ENCODE measurements at places on chromosomes 4 and X.

- ATAC-seq = no peak
Observed at GRCh38 chrX:122218666-122219065, 965.4 kb upstream of the GRIA3 start.

GRCh38 chrX:37314531-37314930, 34.6 kb upstream of the PRRG1 start:
- no peak for ATAC-seq

DNA sequence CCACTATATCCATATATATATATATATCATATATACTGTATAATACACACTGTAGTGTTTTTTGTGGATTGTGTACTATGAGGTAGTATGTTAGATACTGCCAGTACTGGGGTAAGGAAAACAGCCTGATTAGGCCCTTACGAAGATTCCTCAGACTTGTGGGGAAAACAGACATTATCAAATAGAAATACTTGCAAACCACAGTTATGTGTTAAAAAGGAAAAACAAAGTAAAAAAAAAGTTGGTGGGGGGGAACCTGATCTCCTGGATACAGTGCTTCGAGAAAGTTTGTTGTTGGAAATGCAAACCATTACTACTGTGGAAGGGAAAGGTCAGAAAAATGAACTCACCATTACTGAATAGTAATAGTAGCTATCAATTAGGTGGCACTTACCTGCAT, 53.0 kb downstream of the PKD2 start:
- no peak for ATAC-seq

DNA sequence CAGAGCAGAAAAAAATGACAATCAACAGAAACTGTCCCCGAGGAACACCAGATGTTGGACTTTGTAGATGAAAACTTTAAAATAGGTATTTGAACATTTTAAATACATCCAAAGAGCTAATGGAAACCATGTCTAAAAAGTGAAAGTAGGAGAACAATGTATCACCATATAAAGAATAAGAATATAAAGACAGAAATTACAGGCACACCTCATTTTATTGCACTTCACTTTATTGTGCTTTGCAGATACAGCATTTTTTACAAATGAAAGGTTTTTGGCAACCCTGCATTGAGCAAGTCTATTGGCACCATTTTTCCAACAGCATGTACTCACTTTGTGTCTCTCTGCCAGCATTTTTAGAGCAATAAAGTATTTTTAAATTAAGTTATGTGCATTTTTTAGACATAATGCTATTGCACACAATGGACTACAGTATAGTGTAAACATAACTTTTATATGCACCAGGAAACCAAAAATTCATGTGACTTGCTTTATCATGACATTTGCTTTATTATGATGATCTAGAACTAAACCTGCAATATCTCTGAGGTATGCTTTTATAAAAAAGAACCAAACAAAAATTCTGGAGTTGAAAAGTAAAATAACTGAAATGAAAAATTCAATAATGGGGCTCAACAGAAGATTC, 212.4 kb upstream of the CASK start:
- no peak for ATAC-seq

GRCh38 chr4:53592686-53593501, 1.6 kb upstream of the LNX1 start:
- no peak for ATAC-seq

DNA sequence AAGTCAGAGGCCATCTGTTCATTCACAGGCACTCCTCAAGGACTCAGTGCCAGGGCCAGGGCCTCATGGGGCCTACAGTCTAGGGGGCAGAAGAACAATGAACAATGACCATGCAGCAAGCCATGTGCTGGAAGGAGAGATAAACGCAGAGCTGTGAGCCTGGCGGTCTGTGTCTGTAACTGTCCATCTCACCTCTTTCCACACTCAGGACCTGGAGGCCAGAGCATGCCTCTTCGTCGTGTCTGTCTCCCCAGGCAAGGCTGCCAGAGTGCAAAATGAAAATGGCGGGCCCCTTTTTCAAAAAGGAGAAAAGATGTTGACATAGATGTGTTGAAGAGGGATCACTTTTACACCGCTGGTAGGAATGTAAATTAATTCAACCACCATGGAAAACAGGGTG, 78.5 kb downstream of the MSX1 start:
- no peak for ATAC-seq

DNA sequence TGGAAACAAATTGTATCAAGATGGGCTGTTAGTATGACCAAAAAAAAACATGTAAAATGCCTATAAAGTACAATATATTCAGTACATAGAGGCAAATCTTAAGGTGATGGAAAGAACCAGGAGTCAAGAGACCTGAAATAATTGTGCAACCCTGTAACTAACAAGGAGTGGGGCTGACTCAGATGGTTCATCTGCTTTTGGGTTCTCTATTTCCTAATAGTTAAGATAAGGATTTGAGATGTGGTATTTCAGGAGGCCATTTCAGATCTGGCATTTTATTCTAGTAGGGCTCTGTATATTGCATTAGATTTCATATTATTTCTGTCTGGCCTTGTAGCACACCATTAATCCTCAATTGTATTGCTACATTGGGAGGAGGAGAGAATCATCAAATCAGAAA, 268.4 kb downstream of the HS3ST1 start:
- no peak for ATAC-seq

DNA sequence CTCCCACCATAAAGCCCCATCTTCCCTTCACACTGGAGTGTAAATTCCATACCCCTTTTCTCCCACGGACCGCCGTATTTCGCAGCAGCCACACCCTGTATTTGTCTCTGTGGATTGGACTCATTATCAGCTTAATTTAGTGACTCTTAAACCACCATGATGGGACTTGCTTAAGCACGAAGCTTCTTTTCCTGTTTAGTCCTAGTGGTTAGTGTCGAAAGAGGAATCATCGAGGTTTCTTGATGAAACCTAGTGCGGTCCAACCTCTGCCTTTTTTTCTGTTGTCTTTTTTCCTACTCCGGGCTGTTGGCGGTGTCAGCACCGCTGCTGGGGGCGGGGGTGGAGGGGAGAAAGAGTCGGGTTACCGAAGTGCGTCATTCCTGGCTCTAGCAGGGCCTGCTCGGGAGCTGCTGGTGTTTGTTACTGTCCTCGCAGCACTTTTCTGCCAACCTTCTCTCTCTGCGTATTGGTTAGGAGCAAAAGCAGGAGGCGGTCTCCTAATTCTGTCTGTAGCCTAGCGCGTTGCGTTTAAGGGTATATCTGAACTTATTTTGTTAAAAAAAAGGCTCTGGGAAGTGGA, 1.4 kb downstream of the STAG2 start:
- peak; percentile 76 for ATAC-seq

GRCh38 chrX:153573984-153574383, 25.0 kb downstream of the CCNQ start:
- ATAC-seq = peak; percentile 91

DNA sequence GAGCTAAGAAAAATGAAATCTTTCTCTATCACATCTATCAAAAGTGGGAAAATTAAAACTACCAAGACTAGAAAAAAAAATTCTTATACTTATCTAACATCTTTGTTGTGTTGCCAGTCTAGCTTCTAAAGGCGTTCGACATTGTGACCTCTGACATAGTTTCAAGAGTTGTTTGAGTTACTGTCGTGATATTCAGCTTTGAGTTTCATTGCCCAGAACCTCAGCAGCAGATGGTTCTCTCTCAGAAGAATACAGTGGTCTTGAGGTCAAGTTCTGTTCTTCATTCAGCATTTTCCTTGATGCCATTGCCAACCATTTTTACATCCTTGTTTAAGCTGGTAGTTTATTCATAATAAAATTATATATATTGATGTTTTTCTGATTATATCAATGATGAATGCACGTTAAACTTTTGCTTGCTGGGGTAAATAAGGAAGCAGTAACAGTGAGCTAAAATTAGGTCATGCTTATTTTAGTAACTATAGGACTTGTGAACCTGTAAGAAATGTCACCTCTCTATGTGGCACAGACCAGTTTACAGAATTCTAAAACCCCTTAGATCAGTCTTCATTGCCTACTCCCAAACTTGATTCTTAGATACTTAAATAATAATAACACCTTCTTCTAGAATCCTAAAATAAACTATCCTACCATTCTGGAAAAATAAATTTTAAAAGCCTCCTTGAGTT, 23.1 kb upstream of the SMIM31 start:
- ATAC-seq = no peak

DNA sequence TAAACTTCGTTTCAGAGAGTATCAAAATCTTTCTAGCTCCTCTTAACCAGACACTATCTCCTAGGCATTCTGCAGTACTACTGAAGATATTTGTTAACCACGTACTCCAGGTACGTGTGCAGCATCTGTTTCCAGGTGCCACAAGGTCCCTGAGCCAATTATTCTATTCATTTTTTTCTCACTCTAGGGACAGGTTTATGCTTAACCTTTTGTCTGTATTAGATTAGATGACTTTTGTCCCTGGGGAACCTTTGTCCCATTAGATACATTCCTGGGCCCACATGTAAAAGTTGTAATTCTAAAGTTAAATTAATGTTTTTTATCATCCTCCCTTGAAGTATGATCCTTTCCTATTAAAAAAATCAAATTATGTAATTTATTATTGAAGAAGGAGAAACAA, 16.5 kb downstream of the ELOVL6 start:
- no peak for ATAC-seq

GRCh38 chr4:143253166-143253565, 68.4 kb downstream of the USP38 start:
- ATAC-seq = no peak
